ENCODE measurements at places on chromosomes 6 and 20.

GRCh38 chr20:51100617-51101016 is 77.7 kb upstream of the KCNG1 start:
- no peak for DNase-seq

GRCh38 chr20:38692436-38693411 is 31.6 kb upstream of the SLC32A1 start:
- DNase-seq: peak; percentile 39

DNA sequence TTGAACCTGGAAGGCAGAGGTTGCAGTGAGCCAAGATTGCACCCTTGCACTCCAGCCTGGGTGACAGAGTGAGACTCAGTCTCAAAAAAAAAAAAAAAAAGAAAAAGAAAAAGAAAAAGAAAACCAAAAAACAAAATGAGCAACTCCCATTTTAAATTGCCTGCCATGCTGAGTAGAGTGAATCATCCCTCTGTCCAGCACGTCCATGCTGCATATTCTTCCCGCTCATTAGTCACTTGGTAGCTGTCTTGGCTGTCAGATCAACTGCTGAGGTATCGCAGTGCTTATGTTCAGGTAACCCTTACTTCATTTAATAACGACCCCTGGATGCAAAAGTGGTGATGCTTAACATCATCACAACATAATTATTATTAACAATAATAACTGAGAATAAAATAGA is 72.6 kb upstream of the RNF24 start:
- DNase-seq: no peak

GRCh38 chr6:84581494-84582259 is 182.7 kb downstream of the TBX18 start:
- DNase-seq: peak; percentile 28

DNA sequence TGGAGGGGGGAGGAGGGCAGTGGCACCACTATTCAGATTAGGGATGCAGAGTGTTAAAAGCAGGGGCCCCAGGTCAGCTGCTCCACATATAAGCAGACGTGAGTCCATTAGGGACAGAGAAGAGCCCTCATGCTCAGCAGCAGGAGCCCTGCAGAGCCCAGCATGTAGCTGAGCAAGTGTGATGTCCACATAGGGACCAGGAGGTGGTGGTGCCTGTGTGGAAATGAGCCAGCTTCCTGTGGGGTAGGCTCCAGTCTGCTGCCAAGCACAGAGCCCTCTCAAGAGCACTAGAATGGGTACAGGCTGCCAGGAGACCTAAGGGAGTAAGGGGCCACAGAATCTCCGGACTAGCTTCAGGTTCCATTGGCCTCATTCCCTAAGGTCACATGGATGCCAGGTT is 57.9 kb upstream of the MLN start:
- DNase-seq: peak; percentile 43

GRCh38 chr6:170372380-170373325 is 66.1 kb downstream of the FAM120B start:
- no peak for DNase-seq

GRCh38 chr20:21238818-21239536 is 64.2 kb upstream of the XRN2 start:
- no peak for DNase-seq

DNA sequence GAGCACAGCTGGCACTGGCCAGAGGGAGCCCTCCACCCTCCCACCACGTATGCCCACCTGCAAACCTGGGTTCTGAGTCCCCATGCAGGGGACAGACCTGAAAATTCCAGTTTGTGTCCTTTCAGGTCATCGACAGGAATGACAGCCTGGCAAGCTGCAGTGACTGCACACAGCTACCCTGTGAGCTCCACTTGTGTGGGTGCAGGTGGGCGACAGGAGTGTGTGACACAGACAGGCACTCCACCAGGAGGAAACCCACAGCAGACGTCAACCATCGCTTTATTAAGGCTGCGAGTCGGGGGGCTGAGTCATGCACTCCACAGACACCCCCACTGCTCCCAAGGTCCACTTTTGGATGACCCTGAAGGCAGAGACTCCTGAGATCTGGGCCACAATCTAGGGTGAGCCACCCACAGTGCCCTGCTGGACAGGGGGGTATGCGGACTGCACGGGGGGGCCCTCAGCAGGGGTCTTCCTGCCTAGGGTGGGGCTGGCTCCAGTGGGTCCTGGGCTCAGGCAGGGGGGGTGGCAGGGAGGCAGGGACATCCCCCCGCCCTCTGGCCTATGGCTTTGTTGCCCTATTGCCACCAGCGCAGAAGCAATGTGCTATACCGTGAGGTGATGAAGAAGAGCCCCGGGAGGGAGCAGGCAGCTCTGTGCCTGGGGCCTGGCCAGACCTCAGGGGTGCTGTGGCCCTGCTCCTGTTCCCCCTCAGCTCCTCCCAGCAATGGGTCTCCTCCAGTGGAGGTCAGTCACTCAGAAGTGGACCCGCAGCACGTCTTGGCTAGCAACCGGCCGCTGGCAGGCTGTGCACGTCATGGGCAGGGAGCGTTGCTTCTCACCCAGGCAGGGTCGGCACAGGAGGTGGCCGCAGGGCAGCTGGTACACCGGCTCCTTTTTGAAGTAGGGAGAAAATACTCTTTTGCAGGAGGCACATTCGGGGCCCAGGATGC is 25.1 kb upstream of the AVP start:
- DNase-seq: no peak

- DNase-seq: no peak
These were observed 3.1 kb downstream of the SRMS start for GRCh38 chr20:63544241-63544957.

DNA sequence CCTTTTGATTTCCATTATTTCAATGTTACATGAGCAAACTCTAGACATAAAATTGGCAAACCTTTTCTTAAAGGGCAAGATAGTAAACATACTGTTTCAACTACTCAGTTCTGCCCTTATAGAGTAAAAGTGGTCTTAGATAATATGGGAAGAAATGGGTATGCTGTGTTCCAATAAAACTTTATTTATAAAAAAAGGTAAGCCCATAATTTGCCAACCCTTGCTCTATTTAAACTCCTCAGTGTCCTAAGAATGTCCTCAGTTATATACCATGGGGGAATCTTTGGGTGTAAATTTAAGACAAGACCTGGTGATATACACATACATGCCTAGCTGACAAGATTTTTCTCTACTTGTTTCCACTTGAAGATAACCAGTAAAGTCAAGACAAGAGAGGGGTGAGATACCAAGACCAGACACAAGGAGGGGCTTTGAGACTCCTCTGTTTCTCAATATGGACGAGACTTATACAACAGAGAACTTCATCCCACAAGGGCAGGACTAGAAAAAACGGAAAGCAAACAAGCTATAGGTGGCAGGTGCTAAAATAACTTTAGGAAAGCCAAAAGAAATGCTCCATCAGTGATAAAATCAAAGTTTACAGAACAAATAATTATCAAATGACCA is 10.5 kb downstream of the SNX3 start:
- no peak for DNase-seq

- no peak for DNase-seq
These were observed 52.0 kb downstream of the TRPC4AP start for GRCh38 chr20:35040646-35041045.

DNA sequence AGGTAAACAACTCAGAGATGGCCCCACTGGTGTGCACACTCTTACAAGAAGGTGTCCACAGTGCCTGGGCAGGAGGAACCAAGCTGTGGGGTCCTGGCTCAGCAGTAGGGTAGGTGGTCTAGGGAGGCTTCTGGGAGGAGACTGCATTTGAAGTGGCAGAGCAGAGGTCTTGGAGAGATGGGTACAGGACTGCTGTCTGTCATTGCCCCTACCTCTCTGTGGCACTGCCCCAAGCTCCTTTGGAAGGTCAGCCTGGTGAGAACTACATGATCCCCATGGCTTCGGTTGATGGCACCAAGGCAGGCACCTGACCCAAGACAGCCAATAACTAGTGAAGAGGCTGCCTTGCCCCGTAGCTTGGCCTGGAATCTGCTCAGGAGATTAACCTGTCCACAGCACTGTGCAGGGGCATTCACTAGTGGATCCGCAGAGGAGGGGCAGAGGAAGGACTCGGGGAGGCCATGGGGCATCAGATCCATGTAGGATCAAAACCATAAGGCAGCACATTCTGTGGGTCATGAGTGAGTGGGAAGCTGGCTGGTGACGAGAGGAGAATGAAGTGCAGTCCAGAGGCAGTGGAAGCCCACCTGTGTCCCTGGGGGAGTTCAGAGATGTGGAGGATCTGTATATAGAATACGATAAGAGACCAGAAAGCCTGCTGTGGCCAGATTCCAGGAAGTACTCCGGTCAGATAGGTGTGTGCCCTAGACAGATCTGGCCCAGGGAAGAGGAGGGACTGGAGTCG is 162.0 kb downstream of the GRM4 start:
- no peak for DNase-seq

GRCh38 chr6:115717472-115717871 is 343.2 kb downstream of the FRK start:
- DNase-seq: no peak

DNA sequence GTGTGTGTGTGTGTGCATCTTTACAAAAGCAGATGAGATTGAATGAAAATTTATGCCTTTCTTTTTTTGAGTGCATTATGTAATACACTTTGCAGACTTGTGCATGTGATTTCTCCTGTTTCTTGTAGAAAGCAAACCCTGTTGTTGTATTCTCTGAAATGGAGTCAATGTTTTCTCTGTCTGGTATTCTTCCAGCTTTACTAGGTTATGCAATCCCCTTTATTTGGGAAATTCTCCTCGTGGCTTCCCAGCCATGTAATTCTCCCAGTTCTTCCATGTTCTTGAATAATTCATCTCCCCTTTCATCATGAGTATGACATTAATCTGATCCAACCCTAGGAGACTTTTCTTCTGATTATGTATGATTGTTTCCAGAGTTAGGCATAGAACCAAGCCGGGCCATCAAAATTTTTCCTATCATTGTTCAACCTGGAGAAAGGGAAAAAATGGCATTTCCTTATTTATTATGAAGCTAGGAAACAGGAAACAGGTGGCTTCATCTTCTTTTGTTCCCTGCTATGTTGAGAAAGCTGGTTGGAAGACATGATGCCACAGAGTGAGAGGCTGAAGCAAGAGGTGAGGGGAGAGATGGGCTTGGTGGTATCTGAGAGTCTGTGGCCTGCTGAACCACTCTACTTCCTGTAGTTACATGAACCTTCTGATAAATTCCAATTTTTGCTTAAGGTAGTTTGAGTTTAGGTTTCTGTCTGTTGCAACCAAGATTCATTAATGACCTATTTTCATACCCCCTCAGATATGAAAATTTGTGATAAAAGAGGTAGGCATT is 68.8 kb downstream of the PRL start:
- DNase-seq: no peak

DNA sequence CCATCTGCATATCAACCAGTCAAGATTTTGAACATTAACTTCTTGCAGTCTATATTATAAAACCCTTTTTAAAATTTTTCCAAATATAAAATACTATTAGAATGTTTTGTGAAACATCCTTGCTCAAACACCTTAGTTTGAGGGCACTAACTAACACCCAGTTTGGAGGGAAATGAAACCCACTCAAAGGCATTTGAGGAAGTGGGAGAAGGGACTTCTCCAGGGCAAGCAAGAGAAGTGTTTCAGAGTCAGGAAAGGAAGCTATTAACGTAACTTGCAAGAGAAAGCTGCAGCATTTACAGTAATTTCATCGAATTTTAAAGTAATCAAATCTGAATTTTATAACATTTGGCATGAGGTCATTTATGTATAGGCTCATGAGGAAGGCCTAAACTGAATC is 21.3 kb downstream of the MTFR2 start:
- no peak for DNase-seq

DNA sequence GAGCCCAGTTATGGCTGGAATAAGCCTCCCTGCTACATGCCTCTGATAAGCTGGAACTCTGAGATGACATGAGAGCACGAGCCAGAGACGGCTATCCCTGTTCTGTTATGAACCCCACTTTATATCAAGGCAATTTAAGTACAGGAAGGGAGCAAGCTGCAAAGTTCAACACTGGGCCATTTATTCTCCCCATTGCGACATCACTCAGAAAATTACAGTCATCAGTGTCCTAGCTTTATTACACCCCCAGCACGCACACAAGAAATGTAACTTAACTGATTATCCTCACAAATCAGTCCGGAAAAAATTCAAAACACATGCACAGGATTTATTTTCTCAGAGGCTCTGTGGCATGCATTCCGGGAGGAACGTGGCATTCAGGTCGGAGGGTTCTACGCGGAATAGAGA is 125.3 kb upstream of the SLC2A12 start:
- peak; percentile 45 for DNase-seq

- DNase-seq: no peak
These were observed 119.8 kb upstream of the AKAP12 start for GRCh38 chr6:151119823-151120524.

DNA sequence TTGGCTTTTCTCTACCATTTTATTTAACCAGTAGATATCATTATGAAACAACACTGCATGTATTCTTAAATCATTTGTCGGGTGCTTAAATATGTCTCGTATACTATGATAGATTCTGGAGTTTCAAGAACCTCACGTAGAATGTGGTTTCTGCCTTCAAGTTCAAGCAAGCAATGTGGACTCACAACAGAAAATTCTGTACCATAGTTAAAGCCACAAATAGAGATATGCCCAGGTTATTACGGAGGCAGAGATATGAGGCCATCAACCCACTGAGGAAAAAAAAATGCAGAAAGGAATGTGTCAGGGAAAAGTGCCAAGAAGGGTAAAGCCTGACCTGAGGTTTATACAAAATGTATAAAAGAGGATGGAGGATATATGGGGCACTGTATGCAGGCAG is 109.9 kb downstream of the GFRAL start:
- no peak for DNase-seq

- no peak for DNase-seq
These were observed 118.9 kb downstream of the MACROD2 start for GRCh38 chr20:14114065-14114704.

Measured in activated CD4-positive, alpha-beta T cell treated with anti-CD3 and anti-CD28 coated beads, Interleukin-10, Interleukin-2, amounts not matched to agents 100 ng/mL and 50 ng/mL, durations not matched to agents 16 hours and 8 hours (primary cell).